Mucosa of descending colon (tissue), 3 donors: ENCODE measurements at places on chromosomes 4 and X. TPM values are rescaled to one million over a fixed set of nuclear protein-coding genes. Genes with fewer than 3 reads are reported as not detected.

Gene ATP1B4
- not detected for total RNA-seq

Gene ABLIM2
- total RNA-seq, result 15.0 TPM

Gene CXXC4
- 0.96 TPM for total RNA-seq

Gene ADGRG4
- total RNA-seq, result 0.03 TPM

Gene HTATSF1
- 35.8 TPM for total RNA-seq

Gene PNMA6A
- total RNA-seq, result 0.27 TPM

Gene LNX1
- total RNA-seq, result 8.2 TPM

Gene EDA
- 2.6 TPM for total RNA-seq

Gene COX7B
- 340 TPM for total RNA-seq

Gene MAMLD1
- 0.69 TPM for total RNA-seq

Gene SPOCK3
- 0.55 TPM for total RNA-seq

Gene RHOXF2B
- not detected for total RNA-seq

Gene BCORL1
- total RNA-seq, result 7.3 TPM

Gene RNF212
- total RNA-seq, result 2.3 TPM

Gene GJB1
- total RNA-seq, result 58.2 TPM
